ENCODE measurements at places on chromosomes 5 and 9. TPM values are rescaled to one million over a fixed set of nuclear protein-coding genes. Genes with fewer than 3 reads are reported as not detected.
A peak's percentile ranks its signal among the peaks of the same experiment; 100 is the strongest.

GRCh38 chr9:36827593-36827992 is 206.5 kb downstream of the PAX5 start:
- DNase-seq, result no peak

DNA sequence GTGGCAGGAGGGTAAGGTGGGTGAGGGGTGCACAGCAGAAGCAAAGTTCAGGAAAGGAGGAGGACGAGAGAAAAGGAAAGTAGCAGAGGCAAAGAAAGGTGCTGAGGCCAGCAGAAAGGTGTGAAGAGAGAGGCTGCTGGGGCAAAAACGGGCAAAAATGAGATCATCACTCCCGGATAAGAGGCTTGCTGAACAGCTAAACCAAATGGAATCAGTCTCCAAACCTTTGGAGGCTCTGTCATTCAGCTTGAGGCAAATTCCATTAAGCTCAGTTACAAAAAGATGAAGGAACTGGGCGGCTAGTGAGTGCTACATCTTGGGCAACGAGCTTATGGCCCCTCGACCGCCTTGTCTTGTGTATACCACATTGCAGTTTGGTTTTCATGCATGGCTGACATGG is 136.4 kb downstream of the FSTL4 start:
- no peak for DNase-seq

- peak; percentile 51 for DNase-seq
Measured at GRCh38 chr5:56323505-56323904, 90.4 kb upstream of the ANKRD55 start.

DNA sequence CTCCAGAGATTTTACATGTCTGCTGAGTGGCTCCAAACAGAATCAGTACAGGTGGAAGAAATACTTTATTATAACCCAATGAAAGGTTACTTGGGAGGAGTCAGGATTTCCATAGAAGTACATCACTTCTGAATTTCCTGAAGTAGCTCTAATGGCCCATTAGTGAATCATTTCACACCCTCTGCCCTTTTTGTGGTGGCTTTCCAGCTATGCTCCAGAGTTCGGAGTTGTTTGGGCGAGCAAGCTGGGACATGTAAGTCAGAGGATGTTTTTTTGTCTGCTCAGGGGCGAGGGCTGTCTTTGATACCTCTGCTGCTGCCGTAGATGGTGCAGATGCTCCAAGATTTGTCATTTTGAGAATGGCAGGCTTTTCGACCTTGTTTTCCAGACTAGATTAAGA is 226.1 kb downstream of the GOLPH3 start:
- DNase-seq, result no peak

DNA sequence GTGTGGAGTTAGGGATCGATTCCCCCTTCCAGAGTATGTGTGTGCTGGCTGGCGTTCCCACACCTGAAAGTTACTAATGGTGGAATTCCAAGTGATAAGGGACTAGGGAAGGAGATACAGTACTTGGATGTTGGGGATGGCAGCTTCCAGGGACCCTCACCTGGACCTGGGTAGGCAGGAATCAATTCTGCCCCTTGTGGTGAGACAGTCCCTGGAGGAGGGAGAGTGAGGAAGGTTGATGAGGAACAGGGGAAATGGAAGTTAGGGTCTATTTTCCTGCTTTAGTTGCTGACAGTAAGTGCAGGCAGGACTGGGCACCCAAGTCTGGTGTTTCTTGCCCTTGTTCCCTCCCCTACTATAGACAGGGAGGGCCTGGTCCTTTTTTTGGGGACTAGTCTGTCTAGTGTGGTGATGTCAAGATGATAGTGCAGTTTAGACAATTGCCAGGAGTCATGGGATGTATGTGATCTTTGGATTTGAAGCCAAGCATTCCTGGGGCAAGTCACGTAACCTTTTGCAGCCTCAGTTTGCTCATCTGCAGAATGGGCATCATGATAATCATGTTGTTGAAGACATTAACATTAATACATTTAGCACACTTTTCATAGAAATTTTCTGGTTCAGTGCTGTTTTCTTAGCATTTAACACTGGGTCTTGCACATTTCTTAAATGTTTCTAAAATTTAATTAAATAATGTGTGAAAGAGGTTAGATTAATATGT is 51.7 kb downstream of the DAB2IP start:
- no peak for DNase-seq

GRCh38 chr5:116842514-116842961 is 267.9 kb upstream of the SEMA6A start:
- no peak for DNase-seq

GRCh38 chr5:157690690-157691433 is 19.5 kb downstream of the C5orf52 start:
- no peak for DNase-seq

DNA sequence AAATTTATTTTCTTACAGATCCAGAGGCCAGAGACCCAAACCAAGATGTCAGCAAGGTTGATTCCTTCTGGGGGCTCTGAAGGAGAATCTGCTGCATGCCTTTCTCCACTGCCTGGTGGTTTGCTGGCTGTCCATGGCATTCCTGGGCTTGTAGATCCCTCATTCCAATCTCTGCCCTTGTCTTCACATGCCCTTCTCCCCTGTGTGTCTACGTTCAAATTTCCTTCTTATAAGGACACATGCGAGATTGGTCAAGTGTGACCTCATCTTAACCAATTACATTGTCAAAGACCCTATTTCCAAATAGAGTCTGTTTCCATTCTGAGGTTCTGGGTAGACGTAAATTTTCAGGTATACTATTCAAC is 84.5 kb upstream of the RAI14 start:
- no peak for DNase-seq

- no peak for DNase-seq
Measured at GRCh38 chr5:5969942-5970483, 408.3 kb downstream of the MED10 start.

DNA sequence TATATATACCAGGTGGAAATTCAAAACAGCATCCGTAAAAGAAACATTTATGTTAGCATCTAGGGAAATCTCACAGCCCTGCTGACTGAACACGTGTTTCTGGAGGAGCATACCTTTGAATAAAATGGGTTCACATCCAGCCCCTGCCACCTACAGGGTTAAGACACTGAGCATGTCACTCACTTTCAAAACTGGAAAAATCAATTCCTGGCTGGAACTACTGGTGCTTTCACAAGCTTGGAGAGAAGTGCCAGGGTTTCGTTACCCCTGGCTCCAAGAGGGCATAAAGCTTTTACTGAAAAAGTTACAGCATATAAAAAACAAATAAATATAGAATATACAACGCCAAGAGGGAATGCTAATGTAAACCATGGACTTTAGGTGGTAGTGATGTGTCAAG is 48.0 kb downstream of the SERINC5 start:
- no peak for DNase-seq

- DNase-seq, result no peak
Measured at GRCh38 chr5:82889088-82889487, 188.1 kb downstream of the TMEM167A start.

DNA sequence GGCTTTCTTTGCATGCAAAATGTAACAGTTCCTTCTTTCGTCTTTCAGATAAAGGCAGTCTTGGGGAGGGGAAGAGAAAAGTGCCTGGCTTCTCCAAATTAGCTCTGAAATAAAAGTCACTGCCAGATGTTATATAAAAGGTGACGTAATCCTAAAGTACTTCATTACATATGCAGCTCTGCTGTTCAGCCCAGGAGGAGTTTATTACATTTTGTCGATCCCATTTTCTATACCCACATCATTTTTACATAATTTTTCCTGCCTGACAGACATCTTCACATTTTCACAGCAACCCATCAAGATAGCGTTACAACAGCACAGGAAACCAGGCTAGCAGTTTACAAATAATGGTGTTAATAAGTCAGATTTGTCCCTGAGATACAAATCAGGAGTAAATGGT is 86.7 kb upstream of the SLC30A5 start:
- no peak for DNase-seq

- DNase-seq, result no peak
Measured at GRCh38 chr5:21818370-21818720, 1034.8 kb downstream of the CDH12 start.

GRCh38 chr9:118991366-118992285 is 377.6 kb downstream of the BRINP1 start:
- no peak for DNase-seq

- DNase-seq, result no peak
Measured at GRCh38 chr9:126915846-126916543, 1.4 kb downstream of the RALGPS1 start.

DNA sequence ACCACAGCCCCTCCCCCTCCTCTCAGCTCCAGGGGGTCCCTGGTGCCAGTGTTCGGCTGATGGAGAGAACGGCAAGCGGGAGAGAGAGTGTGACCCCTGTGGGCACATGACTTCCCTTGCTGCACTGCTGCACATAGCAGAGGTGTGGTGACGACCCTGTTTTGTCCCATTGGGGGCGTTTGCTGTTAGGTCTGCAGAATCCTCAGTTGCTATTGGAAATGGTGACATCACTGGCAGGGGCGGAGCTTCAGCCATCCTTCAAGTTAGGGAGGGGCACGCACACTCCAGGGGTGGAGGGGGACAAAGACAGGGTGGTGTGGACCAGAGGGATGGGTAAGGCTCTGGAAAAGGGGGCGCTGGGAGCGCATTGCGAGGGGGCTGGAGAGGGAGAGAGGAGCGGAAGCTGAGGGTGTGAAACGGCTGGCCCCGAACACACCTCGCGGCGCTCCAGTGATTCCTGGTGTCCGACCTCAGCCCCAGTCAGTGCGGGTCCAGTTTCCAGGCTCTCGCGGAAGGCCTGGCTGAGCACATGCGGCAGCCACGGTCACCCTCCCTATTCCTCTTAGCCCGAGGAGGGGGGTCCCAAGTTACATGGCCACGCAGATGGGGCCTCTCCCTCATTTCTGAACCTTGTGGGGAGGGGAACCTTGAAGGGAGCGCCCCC is 764 bp upstream of the GRIN1 start:
- DNase-seq, result peak; percentile 41

DNA sequence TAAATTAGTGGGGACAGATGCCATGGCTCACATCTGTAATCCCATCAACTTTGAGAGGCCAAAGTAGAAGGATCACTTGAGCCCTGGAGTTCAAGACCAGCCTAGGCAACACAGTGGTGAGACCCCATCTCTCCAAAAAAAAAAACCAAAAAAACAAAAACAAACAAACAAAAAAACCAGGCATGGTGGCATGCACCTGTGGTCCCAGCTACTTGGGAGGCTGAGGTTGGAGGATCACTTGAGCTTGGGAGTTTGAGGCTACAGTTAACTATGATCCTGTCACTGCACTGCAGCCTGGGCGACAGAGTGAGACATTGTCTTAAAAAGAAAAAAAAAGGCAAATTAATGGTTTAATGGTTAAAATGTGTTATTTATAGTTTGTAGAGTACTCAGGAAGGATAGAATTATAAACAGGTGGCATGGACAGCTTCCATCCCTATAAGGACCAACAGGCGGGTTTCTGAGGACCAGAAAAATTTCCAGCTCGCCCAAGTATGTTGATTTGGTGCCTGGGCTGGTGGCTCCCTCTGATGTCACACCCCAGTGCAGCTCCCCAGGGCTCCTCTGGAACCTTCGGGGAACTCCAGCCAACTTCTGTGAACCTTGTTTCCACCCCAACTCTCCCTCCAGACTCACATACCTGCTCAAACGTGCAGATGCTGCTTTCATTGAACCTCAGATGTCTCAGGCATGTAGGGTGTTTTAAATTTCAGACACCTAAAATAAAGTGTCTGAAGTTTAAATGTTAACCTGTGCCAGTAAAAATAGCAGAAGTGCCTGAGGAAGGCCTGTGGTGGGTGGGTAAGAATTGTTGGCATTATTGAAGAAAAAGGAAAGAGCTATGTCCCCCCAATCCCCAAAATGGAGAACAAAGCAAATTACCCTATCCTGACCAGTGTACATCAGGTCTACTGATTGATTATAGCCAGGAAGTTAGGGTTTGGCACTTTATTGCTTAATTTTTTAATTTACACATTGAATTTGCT is 69.0 kb downstream of the TRIO start:
- no peak for DNase-seq

GRCh38 chr9:34986540-34987047 is 3.0 kb upstream of the DNAJB5 start:
- peak; percentile 80 for DNase-seq

- no peak for DNase-seq
Measured at GRCh38 chr5:62886603-62887315, 308.1 kb downstream of the LRRC70 start.

DNA sequence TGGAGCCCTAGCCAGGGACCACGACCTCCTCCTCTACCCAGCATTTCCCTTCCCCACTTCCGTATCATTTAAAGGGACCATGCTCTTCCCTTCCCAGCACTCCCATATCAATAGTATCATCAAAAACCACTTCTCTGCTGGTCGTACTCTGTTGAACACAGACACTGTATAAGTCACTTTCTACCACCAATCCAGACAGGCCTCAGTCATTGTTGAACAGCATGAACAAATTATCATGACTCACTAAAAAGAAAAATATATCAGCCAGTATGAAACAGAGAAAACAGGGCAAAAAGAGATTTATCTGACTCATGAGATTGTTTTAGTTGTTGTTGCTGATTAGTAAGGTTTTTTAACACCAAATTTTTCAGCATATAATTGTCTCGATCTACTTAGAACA is 89.8 kb downstream of the CDKN2A start:
- no peak for DNase-seq

DNA sequence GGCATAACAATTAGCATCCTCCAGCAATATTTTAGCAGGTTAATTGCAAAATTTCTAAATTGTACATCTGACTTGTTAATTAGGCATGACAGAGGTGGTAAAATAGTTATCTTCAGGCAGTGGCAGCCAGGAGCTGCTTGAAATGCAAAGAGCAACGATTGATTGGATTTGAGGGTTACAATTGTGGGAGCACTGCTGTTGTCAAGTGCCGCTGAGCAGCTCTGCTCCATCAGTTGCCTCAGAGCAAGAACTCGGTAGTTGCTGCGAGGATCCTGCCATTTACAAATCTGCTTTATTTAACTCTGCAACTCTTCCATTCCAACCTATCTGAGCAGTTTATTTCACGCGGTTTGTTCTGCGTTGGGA is 12.6 kb downstream of the PBX3 start:
- no peak for DNase-seq

Gene NR5A1
- total RNA-seq, result not detected

Gene SLIT3
- 5.4 TPM for total RNA-seq

Gene SH3TC2
- total RNA-seq, result not detected

Gene SPAG8
- 1.7 TPM for total RNA-seq

Gene CCDC183
- total RNA-seq, result 0.55 TPM

Gene PAX5
- total RNA-seq, result 0.21 TPM

Gene SPATA31A3
- not detected for total RNA-seq

Gene LMX1B
- total RNA-seq, result not detected

Gene DAB2IP
- 0.02 TPM for total RNA-seq

Gene PTCD2
- 10.4 TPM for total RNA-seq

Gene SPATA31E1
- not detected for total RNA-seq

Gene ESM1
- total RNA-seq, result not detected

Gene FABP6
- total RNA-seq, result not detected

Gene ACOT12
- total RNA-seq, result not detected

Gene ZNF782
- 4.8 TPM for total RNA-seq
